H1 (cell line): ENCODE measurements at places on chromosomes 6 and 20. TPM values are rescaled to one million over a fixed set of nuclear protein-coding genes. Genes with fewer than 3 reads are reported as not detected.

DNA sequence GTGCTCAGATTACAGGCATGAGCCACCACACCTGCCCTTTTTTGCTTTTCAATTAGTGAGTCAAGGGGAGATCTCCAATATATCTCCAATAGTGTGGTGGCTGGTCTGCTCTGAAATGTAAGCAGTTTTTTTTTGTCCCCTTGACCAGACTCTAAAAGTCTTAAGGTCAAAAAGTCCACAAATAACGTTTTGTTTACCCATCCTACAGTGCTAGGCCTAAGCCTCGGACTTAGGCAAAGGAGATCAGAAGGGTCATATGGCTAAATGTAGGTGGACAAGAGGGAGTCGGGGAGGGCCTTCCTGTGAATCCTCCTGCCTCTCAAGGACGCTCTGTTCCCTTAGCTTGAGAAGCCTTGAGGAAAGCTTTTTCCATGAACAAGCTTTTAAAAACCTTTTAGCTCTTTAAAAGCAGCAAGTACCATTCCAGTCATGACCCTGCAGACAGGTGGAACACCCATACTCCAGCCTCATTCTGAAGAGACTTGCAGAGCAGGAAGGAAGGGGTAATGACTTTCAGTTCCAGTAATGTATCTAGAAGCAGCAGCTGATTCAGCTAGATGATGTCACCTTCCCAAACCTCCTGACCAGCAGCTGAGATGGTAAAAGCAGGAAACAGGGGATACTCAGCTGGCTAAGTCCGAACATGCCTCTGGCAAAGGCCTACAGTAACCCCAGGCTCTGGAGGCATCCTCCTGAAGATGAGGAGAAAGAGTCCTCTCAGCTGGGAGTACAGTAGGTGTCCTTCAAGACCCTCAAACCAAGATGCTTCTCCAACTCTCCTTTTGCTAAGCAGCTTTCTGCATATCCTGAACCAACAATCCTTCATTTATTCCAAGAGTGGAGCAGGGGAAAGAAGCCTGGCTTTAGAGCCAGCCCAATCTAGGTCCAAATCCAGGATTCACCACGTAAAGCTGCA is 23.6 kb downstream of the BCL2L1 start:
- peaks cover 15% of the 10 kb centered on the region for H3K4me1 ChIP-seq
- no peaks in the 10 kb centered on the region for H3K36me3 ChIP-seq
- no peaks in the 10 kb centered on the region for H3K27me3 ChIP-seq
- no peak for DNase-seq

GRCh38 chr6:101393251-101393828 is at the start of gene GRIK2:
Gene GRIK2 (plus strand): TSS chr6:101393708.
- no peaks in the 10 kb centered on the region for H3K4me1 ChIP-seq
- H3K27me3 ChIP-seq = peaks cover 39% of the 10 kb centered on the region
- no peaks in the 10 kb centered on the region for H3K36me3 ChIP-seq
- H3K27ac ChIP-seq = no peak within 1 kb of the TSS

GRCh38 chr6:166739117-166739975 is 112.3 kb upstream of the RPS6KA2 start:
- no peaks in the 10 kb centered on the region for H3K27me3 ChIP-seq
- peak; percentile 37 for DNase-seq
- H3K27ac ChIP-seq = no peak overlapping the region
- no peaks in the 10 kb centered on the region for H3K36me3 ChIP-seq
- no peaks in the 10 kb centered on the region for H3K4me1 ChIP-seq

DNA sequence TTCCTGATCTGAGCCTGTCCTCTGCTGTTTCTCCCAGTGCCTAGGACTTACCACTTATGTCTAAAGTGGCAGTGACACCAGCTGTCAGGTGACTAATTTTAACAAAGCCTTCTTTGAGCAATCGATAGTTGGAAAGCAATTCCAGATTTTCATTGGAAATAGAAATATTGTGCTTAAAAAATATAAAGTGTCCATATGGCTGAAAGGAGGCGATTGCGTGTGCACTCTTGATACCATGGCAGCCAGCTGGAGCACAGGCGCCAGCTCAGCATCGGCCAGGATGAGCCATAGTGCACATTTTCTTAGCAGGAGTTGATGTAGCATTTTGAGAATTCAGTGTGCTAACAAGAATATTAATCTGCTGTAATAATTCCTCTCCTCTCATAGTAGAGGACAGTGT is 70.0 kb downstream of the LRRC1 start:
- no peak for DNase-seq
- H3K27me3 ChIP-seq = no peaks in the 10 kb centered on the region
- no peaks in the 10 kb centered on the region for H3K4me1 ChIP-seq
- no peak overlapping the region for H3K27ac ChIP-seq
- H3K36me3 ChIP-seq = no peaks in the 10 kb centered on the region
- no peak overlapping the region for H3K4me3 ChIP-seq

DNA sequence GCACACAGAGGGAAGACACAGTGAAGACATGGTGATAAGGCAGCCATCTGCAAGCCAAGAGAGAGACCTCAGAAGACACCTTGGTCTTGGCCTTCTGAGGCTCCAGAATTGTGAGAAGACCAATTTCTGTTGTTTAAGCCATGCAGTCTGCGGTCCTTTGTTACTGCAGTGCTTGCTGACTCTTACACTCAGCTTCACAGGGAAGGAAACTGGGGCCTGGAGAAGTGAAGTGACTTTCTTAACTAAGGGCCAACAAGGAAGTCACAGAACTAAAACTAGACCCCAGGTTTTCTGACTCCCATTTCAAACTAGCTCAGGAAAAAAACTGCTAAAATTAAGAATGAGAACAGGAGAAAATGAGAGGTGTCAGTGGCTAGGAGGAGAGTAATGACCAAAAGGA is 74.3 kb downstream of the TNFRSF21 start:
- H3K4me3 ChIP-seq = no peak overlapping the region
- DNase-seq = no peak
- no peaks in the 10 kb centered on the region for H3K27me3 ChIP-seq

GRCh38 chr20:21780528-21780927 is 75.1 kb downstream of the PAX1 start:
- no peak overlapping the region for H3K27ac ChIP-seq
- no peak for DNase-seq
- H3K4me1 ChIP-seq = no peaks in the 10 kb centered on the region; the same call in none of the 2 replicates
- no peak overlapping the region for H3K4me3 ChIP-seq
- no peaks in the 10 kb centered on the region for H3K27me3 ChIP-seq

GRCh38 chr6:128784266-128784665 is 98.7 kb upstream of the LAMA2 start:
- no peak overlapping the region for H3K4me3 ChIP-seq
- H3K27me3 ChIP-seq = no peaks in the 10 kb centered on the region
- H3K4me1 ChIP-seq = no peaks in the 10 kb centered on the region
- no peak for DNase-seq

GRCh38 chr20:59039233-59039632 is 3.4 kb downstream of the PRELID3B start:
- H3K4me3 ChIP-seq = no peak overlapping the region
- no peak overlapping the region for H3K27ac ChIP-seq
- H3K36me3 ChIP-seq = peaks cover 11% of the 10 kb centered on the region
- H3K27me3 ChIP-seq = no peaks in the 10 kb centered on the region

DNA sequence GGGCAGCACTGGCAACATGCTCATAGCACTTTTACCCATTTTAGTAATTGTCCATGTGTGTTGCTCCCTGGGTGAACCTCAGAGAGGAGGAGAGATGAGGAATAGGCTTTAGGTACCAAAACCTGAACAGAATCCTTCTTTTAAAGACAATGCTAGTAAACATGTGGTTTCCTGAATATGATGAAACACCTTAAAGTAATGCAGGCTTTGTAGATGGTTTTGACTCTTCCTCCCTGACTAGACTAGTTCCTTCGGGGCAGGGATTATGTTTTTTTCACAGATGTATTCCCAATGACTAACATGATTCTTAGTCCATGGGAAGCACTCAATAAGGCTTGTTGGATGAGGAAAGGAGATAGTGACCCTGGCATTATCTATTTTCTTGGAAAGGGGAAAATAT is 367.6 kb upstream of the JAG1 start:
- no peak overlapping the region for H3K4me3 ChIP-seq
- H3K27me3 ChIP-seq = no peaks in the 10 kb centered on the region
- no peaks in the 10 kb centered on the region for H3K4me1 ChIP-seq
- no peak for DNase-seq

DNA sequence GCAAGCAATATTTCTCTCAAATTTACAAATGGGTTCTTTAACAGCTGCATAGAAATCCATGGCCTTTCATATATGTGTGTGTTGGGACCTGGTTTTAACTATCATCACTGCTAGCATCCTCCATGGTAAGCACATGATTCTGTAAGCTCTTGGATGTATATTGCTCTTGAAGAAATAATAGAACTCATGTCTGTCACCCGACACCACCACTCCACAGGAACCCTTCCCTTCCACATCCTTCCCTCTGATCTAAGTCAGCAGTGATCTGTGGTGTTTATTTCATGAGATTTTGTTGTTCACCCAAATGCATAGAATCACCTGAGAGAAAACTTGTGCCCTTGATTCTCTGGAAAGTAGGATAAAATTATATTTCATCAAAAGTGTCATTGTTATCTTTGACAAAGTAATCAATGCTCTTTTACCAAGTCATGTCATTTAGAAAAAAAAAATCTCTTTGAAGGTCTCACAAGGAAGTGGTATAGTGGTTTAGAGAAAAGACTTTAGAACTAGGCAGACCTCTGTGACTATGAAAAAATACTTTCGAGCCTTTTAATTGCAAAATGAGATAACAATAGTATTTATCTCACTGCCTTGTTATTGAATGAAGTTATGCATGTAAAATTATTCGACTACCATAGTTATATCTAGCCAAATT is 649.8 kb upstream of the SLC35B3 start:
- no peaks in the 10 kb centered on the region for H3K4me1 ChIP-seq
- no peak for DNase-seq
- no peak overlapping the region for H3K27ac ChIP-seq

DNA sequence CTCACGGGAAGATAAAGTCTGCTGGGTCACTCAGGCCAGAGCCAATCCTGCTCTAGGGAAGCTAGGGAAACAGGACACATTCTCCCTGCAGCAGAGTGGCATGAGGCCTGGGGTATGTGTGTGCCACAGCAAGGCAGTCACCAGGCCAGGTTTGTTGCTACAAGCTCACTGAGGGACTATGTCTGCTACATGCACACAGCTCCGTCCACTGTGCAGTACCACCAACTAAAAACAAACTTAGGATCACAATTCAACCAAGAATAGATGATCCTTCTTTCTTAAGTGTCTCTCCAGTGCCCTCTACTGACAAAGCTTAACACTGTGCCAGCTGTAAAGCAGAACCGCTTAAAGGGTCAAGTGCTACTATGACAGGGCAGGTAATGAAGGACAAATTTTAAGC is 192.5 kb downstream of the PTPRK start:
- DNase-seq = no peak
- no peak overlapping the region for H3K27ac ChIP-seq
- no peak overlapping the region for H3K4me3 ChIP-seq
- no peaks in the 10 kb centered on the region for H3K27me3 ChIP-seq

DNA sequence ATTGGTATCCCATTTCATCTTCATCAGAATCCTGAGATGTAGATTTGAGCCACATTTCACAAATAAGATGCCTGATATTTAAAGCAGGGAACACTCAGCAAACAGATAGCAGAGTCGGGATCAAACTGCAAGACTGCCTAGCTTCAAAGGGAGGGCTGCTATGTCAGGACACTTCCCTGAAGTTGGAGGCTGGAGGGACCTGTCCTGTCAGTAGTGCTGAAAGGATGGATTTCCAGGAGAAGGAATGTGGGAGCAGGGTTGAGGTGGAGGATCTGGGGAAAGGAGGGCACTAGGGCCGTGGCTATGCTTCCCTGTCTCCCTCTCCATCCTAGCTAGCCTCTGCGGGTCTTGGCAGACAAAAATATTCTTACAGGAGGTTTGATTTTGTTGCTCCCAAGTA is 32.2 kb downstream of the COX4I2 start:
- H3K27me3 ChIP-seq = no peaks in the 10 kb centered on the region
- no peak overlapping the region for H3K27ac ChIP-seq
- H3K36me3 ChIP-seq = no peaks in the 10 kb centered on the region
- H3K4me3 ChIP-seq = no peak overlapping the region
- H3K4me1 ChIP-seq = no peaks in the 10 kb centered on the region

DNA sequence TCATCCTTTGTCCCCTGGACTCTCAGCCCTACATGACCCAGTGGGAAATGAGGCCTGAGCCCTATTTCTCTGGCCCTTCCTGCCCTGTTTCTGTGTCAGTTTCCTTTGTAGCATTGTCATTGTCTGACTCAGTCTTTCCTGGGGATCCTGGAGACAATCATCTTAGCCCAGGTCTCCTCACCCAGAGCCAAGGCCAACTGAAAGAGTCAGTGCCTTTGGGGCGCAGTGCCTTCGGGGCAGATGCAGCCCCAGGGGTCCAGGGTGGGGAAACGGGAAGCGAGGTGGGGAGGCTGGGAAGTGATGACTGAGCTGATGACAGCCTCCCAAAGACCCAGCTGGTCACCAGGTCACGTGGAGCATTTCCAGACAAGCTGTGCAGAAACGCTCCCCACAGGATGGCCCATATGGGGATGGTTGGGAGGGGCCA is 93.3 kb upstream of the SULF2 start:
- no peaks in the 10 kb centered on the region for H3K27me3 ChIP-seq
- H3K4me1 ChIP-seq = no peaks in the 10 kb centered on the region
- H3K4me3 ChIP-seq = no peak overlapping the region
- H3K27ac ChIP-seq = no peak overlapping the region

- peaks cover 9% of the 10 kb centered on the region for H3K4me1 ChIP-seq
- H3K27ac ChIP-seq = no peak overlapping the region
- H3K36me3 ChIP-seq = peaks cover 8% of the 10 kb centered on the region
- H3K4me3 ChIP-seq = no peak overlapping the region
- DNase-seq = no peak
- H3K27me3 ChIP-seq = no peaks in the 10 kb centered on the region
Measured at GRCh38 chr6:34990971-34991560, 102.0 kb downstream of the ANKS1A start.

- H3K4me3 ChIP-seq = no peak overlapping the region
- no peaks in the 10 kb centered on the region; the same call in 1 of the 2 replicates for H3K4me1 ChIP-seq
- no peak overlapping the region for H3K27ac ChIP-seq
Measured at GRCh38 chr20:35196313-35196712, 24.4 kb downstream of the PROCR start.

DNA sequence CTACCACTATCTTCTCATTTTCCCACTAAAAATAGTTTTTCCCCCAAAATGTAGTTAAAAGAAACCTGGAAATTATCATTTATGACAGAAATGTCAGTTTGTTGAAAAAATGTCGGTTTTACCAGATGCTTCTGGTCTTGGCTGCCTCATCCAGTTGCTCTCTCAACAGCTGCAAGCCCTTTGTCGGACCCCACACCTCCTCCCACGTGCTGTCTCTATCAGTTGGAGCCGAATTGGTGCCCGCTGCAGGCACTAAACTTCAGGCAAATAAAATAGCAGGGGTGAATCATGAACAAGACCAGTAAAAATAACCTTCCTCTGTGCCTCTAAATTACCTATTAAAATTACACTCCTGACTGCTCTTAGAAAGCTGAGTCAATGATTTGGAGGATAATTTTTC is 129.5 kb upstream of the CEP162 start:
- H3K4me3 ChIP-seq = no peak overlapping the region
- H3K36me3 ChIP-seq = no peaks in the 10 kb centered on the region
- DNase-seq = no peak
- no peaks in the 10 kb centered on the region for H3K27me3 ChIP-seq
- H3K4me1 ChIP-seq = no peaks in the 10 kb centered on the region
- H3K27ac ChIP-seq = no peak overlapping the region

The PBOV1 gene
- not detected in 2 replicates for total RNA-seq

The TMEM74B gene
- total RNA-seq = 2.8 and 4.0 TPM in 2 replicates

The ITPA gene
- total RNA-seq = 80.9 and 94.0 TPM in 2 replicates

The GPSM3 gene
- total RNA-seq = 6.0 and 6.6 TPM in 2 replicates

The CCN5 gene
- total RNA-seq = not detected in 2 replicates

The TTLL9 gene
- total RNA-seq = not detected in 2 replicates

The HELZ2 gene
- 17.5 and 18.2 TPM in 2 replicates for total RNA-seq
